GOT3 (cell line): ENCODE measurements at places on chromosomes 3 and 15.

- DNase-seq, result peak; percentile 79
Observed at GRCh38 chr3:187739561-187740332, 5.5 kb downstream of the BCL6 start.

- DNase-seq, result no peak
Observed at GRCh38 chr3:29949940-29950616, 656.3 kb upstream of the TGFBR2 start.

GRCh38 chr15:55218056-55218455 is 21.3 kb upstream of the RSL24D1 start:
- DNase-seq, result no peak

GRCh38 chr15:66594344-66594743 is 28.5 kb upstream of the LCTL start:
- no peak for DNase-seq

DNA sequence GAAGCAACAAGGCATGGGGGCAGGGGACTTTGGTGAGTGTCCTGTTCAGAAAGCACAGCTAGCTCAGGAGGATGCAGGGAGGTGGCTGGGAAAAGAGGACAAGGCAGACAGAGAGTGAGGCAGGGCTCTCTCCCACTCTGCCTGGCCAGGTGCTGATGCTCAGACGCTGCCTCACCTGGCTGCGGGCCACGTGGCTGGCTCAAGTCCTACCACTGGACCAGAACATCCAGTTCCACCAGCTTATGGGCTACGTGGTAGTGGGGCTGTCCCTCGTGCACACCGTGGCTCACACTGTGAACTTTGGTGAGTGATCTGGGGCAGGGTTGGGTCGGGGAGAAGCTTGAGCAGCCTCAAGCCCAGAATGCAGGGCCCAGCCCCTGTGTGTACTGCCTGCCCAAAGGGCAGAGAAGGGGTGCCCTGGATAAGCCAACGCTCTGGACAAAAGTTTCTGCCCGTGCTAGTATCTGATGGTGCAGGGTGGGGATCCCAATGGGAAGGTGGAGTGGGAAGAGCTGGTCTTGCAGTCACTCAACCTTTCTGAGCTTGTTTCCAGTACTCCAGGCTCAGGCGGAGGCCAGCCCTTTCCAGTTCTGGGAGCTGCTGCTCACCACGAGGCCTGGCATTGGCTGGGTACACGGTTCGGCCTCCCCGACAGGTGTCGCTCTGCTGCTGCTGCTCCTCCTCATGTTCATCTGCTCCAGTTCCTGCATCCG is 20.9 kb downstream of the NOX5 start:
- DNase-seq, result no peak

- no peak for DNase-seq
Observed at GRCh38 chr3:5160940-5161858, 26.3 kb upstream of the EDEM1 start.

DNA sequence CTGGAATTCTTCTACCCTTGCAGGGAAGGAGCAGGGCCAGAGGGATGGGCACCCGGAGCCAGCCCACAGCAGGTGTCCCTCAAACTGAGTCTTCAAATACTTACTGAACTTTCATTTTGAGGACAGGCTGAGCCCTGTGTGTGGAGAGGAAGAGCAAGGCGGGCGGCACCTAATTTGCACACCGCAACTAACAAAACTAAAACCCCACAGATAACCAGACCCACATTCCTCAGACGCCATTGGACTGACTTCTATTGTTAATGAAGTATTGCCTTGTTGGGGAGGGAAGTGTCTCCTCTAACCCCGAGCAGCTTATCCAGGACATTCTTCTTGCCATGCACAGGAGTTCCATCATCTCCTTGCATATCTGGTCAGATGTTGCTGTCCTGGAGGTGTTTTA is 105.2 kb upstream of the NR2E3 start:
- no peak for DNase-seq

- no peak for DNase-seq
Observed at GRCh38 chr3:124985349-124985748, 50.8 kb upstream of the MUC13 start.

GRCh38 chr3:46505953-46506352 is 8.2 kb downstream of the RTP3 start:
- DNase-seq, result no peak

GRCh38 chr15:85693277-85693676 is 101.4 kb downstream of the KLHL25 start:
- no peak for DNase-seq

DNA sequence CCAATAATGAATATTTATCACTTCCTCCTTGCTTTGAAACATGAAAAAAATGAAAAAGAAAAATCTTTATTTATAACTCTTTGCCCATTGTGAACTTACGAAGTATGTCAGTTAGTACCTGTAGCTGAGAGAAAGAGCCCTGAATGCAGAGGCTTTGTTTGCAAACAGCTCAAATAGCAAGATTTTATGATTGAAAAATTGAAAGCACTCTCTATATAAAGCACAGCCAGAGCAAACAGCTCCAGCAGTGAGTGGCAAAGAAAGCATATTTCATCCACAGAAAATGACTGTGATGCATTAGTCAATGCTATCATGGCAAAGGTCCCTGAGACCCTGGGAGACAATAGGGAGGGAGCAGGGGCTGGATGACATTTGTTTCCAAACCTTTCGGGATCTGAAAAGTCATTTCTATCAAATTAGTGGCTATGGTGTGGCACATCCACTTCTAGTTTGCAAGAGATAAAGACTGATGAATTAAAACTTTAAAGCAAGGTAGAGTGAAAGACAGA is 576.1 kb downstream of the OTOL1 start:
- no peak for DNase-seq

GRCh38 chr3:65226287-65226686 is 538.5 kb upstream of the ADAMTS9 start:
- no peak for DNase-seq

DNA sequence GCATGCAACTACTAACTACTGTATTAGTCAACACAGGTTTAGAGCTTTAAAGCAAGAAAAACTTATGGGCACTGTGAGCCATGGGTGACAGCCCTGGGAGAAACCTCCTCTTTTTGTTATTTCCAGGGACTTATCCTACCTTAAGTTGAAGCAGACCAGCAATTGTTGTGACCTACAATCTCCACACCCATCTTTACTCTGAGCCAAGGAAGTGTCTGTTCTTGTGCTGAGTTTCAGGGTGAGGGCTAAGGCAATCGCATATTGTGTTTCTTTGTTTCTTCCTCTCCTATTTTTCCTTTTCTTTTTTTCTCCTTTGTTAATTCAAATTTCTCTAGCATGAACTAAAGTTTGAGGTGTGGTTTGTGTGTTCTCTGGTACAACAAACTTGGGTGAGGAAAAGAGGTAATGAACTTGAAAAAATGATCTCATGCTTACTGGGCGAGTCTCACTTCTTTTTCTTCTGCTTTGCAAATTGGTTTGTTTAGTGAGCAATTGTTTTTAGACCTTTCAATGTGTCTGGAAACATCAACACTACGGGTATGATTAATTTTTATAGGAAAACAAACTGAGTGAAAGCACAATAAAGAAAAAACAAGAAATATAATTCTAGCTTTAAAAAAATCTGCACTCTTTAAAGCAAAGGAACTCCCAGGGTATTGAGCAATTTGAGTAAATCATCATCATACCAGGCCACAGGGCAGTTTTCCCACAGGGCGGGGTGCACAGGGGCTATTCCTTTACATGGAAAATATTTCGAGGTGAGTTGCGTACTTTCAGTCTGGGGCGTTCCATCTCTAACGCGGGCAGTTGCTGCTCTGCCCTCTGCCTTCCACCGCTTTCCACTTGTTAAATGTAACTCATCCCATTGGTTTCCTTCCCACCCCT is 2.7 kb downstream of the UPK1B start:
- DNase-seq, result no peak

DNA sequence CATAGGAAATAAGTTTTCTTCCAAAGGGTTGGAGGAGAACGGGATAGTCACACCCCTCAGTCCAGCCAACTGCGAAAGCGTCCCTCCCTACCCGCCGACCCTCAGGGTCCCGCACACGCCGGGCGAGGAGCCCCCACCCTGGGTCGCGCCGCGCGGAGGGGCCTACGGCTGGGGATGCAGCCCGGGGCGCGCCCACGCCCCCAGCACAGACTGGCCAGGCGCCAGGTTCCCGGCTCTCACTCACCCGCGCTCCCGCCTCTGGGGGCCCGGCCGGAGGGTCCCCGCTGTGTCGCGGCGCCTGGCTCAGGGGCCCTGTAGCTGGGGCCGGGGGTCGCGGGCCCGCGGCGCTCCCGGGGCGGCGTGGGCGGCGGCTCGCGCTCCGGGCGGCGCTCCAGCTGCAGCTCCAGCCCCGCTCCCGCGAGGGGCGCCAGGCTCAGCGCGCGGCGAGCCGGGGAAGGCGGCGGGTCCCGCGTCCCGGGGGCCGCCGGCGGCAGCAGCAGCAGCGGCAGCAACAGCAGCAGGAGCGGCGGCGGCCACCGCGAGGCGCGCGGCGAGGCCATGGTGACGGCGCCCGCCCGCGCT is 375 bp downstream of the HEG1 start:
- no peak for DNase-seq

DNA sequence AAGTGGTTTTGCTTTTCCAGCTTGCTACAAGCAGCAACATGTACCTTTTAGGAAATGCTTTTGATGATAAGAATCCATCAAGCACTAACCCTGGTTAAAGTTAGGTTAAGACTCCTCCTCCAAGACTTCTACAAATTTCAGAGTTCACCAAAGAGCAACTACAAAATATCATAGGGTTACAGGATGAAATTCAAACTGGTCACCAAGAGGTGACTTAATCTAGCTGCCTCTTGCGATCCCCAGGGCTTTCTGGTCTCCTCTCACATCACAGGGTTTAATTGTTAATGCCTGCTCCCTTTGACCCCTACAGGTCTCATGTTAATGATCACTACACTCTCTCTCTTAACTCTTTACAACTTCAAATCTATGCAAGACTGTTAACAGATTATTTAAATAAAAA is 66.5 kb downstream of the DPH6 start:
- DNase-seq, result no peak

GRCh38 chr3:58874795-58875194 is 175.0 kb downstream of the CFAP20DC start:
- no peak for DNase-seq

- no peak for DNase-seq
Observed at GRCh38 chr3:64460877-64461276, 226.9 kb downstream of the ADAMTS9 start.

- no peak for DNase-seq
Observed at GRCh38 chr3:11072631-11073030, 80.1 kb downstream of the SLC6A1 start.

GRCh38 chr15:53208751-53209150 is 418.6 kb upstream of the ONECUT1 start:
- DNase-seq, result no peak

DNA sequence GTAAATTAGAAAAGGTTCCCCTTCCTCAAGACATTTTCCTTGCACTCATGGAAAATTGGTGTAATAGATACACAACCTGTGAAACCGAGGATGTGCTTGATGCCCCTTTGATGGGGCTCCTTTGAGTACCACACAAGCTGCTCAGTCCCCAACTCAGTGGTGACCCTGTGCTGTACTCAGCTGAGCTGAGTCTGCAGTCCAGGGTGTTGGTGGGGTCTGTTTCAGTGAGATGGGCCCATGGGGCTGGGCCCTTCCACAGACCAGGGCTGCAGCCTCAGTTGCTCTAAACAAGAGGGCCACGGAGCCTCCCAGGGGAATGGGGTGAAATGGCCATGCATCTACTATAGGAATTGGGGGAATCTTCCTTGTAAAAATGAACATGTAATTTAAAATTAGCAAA is 39.3 kb downstream of the KY start:
- DNase-seq, result no peak

GRCh38 chr3:40185029-40185695 is 124.3 kb upstream of the EIF1B start:
- no peak for DNase-seq

DNA sequence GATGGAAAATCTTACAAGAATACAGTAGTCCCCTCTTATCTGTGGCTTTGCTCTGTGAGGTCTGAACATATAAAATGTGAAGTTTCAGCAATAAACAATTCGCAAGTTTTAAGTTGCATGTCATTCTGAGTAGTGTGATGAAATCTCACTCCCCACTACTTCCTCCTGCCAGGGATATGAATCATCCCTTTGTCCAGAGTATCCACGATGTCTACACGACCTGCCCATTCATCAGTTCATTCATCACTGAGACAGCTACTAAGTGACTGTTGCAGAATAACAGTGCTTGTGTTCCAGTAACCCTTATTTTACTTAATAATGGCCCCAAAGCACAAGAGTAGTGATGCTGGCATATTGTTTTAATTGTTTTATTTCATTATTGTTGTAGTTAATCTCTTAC is 489.2 kb upstream of the UBE2E2 start:
- no peak for DNase-seq

DNA sequence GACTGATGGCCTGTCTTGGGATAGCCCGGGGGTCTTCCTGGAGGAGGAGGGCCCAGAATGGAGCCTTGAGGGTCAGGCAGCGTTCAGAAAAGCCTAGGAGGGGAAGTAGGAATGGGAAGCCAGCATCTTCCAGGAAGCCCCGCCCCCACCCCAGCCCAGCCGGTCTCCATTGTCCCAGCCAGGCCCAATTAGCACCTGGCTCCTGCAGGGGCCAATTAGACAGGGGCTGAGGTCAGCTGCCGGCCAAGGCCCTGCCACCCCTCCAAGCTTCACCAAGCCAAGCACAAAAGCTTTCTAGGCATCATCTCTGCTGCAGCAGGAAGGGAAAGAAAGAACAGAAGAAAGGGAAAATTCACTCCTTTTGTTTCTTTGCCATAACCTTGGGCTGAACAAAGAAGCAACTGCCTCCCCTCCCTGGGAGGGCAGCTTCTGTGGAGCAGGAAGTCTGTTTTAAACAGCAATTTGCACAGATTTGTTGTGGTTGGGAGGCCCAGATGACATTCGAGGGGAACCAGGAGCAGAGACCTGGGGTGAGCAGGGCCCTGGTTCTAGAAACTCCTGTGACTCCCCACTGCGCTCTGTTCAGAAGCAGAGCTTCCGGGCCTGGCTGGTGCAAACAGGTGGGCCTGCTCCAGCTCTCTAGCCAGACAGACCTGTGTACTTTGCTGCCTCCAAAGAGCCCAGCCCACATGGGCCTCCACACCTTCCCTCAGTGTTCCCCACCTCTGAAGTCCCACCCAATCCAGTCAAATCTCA is 47.7 kb downstream of the CYP11A1 start:
- DNase-seq, result no peak

DNA sequence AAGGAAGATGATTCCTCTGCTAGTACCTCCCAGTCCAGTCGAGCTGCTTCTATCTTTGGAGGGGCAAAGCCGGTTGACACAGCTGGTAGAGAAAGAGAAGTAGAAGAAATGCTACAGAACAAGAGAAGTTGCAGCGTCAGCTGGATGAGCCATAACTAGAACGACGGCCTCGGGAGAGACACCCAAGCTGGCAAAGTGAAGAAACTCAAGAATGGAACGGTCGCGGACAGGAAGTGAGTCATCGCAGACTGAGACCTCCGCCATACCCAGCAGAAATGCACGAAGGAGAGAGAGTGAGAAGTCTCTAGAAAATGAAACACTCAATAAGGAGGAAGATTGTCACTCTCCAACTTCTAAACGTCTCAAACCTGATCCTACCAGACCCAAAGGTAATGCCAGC is 19.0 kb upstream of the PARP14 start:
- no peak for DNase-seq
